ENCODE measurements at places on chromosomes 3 and 15. TPM values are rescaled to one million over a fixed set of nuclear protein-coding genes. Genes with fewer than 3 reads are reported as not detected.

Gene CHRFAM7A
- polyA plus RNA-seq, result 0.15 TPM

Gene IQCH
- 1.7 TPM for polyA plus RNA-seq

Gene CADPS
- 4.1 TPM for polyA plus RNA-seq

Gene TMOD2
- polyA plus RNA-seq, result 1.1 TPM

Gene CA12
- 2.9 TPM for polyA plus RNA-seq

Gene KY
- 0.25 TPM for polyA plus RNA-seq

Gene UBAP1L
- polyA plus RNA-seq, result 2.9 TPM

Gene RTP4
- polyA plus RNA-seq, result 7.4 TPM

Gene FSD2
- polyA plus RNA-seq, result not detected

Gene CTXN2
- polyA plus RNA-seq, result not detected

Gene GABRB3
- 1.7 TPM for polyA plus RNA-seq

Gene ZBBX
- polyA plus RNA-seq, result not detected

Gene C15orf62
- polyA plus RNA-seq, result 4.5 TPM

Gene AGTR1
- polyA plus RNA-seq, result 1.2 TPM

Gene PTX3
- polyA plus RNA-seq, result 1.2 TPM

Gene TUSC7
- polyA plus RNA-seq, result not detected

Gene TF
- 0.61 TPM for polyA plus RNA-seq

Gene LCTL
- not detected for polyA plus RNA-seq

Gene MESP2
- 0.56 TPM for polyA plus RNA-seq

Gene SYNM
- 5.7 TPM for polyA plus RNA-seq

Gene PLA2G4E
- 0.78 TPM for polyA plus RNA-seq

Gene TLR9
- 0.18 TPM for polyA plus RNA-seq

Gene MYL3
- polyA plus RNA-seq, result 6.8 TPM

Gene CCR1
- 1.2 TPM for polyA plus RNA-seq

Gene GHSR
- polyA plus RNA-seq, result not detected

Gene ADAMTS17
- polyA plus RNA-seq, result 1.1 TPM

Gene MRPS11
- 44.6 TPM for polyA plus RNA-seq

Gene PLSCR4
- 11.7 TPM for polyA plus RNA-seq

Gene FBXW12
- polyA plus RNA-seq, result not detected

Gene GPR87
- polyA plus RNA-seq, result not detected

Gene CDC25A
- polyA plus RNA-seq, result 1.1 TPM

Gene CLRN1
- not detected for polyA plus RNA-seq

Gene SLC12A1
- polyA plus RNA-seq, result not detected

Gene FBXO40
- not detected for polyA plus RNA-seq

Gene CASR
- polyA plus RNA-seq, result 0.50 TPM

Gene C3orf85
- polyA plus RNA-seq, result not detected

Gene UROC1
- polyA plus RNA-seq, result not detected

Gene SCG5
- 1.4 TPM for polyA plus RNA-seq

Gene ST8SIA2
- not detected for polyA plus RNA-seq

Gene CPN2
- polyA plus RNA-seq, result not detected

Gene FANCD2OS
- polyA plus RNA-seq, result not detected

Gene ATG3
- polyA plus RNA-seq, result 28.9 TPM

Gene CRYGS
- polyA plus RNA-seq, result 5.9 TPM
